ENCODE measurements at places on chromosomes 4 and X.

GRCh38 chrX:153934148-153934761 lies 582 bp downstream of the NAA10 start:
- no peak for DNase-seq

- DNase-seq: no peak
Observed at GRCh38 chr4:27947302-27947701, 1086.7 kb downstream of the STIM2 start.

DNA sequence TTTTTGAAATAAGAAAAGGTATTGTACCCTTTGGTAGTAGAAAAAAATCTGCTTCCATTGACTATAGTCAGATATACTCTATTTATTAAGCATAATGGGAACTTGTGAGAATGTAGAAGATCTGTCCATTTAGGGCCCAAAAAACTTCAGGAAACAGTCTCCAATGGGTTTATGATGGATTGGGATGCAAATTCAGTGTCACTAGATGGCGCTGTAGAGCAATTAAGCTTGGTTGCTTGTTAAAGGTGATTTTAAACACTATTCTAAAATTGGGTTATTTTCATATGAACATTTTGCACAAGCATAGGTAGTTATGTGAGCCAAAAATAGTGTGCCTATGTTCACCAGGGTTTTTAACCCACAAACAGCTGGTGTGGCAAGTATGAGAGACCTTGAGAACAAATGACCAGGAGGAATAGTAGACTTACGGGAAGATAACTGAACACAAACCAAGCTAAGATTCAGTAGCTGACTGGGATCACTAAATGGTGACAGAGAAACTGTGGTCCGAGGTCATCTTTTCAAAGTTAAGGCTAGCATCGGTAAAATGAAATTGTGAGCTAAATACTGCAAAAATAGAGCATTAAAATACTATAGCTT lies 80.3 kb upstream of the LSM6 start:
- no peak for DNase-seq

DNA sequence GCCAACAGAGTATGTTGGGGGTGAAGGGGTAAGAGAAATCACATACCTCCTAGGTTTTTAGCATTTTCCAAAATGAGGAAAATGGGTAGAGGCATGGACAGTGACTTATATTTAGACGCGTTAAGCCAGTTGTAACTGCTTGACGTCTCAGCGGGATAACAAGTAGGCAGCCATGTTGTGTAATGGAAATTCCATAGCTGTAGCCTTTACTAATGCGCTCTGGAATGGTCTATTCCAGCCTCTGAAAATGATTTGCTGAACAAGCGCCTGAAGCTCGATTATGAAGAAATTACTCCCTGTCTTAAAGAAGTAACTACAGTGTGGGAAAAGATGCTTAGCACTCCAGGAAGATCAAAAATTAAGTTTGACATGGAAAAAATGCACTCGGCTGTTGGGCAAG lies 135.5 kb downstream of the PTTG2 start:
- no peak for DNase-seq

DNA sequence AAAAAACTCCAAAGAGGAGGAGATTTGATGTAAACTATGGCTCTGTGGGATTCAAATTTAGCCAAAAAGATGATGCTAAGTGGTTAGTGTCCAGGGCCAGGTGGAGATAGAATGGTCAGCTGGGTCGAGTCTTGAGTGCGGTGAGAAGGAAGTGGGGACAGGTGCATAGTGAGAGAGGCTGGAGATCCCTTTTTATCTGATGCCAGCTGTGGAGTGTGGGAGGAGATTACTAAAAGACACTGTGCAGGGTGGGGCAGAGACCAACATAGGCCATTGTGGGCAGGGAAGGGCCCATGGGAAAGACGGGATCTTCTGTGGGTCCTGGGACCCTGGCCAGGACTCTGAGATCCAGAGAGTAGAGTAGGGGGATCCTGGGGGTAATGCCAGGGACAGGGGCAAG lies 34.6 kb upstream of the LEF1 start:
- DNase-seq: no peak
